ENCODE measurements at places on chromosomes 12 and 14.
A peak's percentile ranks its signal among the peaks of the same experiment; 100 is the strongest.

DNA sequence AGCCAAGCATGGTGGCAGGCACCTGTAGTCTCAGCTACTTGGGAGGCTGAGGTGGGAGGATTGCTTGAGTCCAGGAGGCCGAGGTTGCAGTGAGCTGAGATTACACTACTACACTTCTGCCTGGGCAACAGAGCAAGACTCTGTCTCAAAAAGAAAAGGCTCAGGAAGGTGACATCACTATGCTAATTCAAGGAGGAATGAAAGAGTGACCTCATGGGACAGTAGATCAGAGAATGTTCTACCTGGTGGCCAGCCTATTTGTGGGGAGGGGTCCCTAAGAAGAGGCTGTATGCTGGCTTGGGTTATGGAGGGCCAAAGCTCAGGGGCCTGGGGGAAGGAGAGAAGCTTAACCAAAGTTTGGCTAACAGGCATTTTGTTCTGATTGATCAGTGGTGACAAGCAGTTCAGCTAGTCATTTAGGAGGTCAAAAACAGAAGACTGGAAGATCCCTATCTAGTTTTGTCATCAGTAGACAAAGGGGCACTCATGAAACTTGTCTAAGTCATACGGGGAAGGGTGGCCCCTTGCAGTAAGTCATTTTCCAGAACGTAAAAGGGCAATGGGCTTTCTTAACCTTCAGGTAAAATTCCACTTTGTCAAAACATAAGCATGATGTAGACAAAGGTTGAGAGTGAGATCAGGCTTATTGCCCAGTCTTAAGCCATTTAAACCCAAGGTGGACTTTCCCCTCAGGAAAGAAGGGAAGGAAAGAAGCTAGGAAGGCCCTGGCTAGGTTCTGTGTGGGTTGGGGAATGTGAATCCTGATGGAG lies 60.8 kb upstream of the EEA1 start:
- no peak for DNase-seq

GRCh38 chr14:94887591-94887990 lies 117.7 kb upstream of the GSC start:
- DNase-seq, result no peak

DNA sequence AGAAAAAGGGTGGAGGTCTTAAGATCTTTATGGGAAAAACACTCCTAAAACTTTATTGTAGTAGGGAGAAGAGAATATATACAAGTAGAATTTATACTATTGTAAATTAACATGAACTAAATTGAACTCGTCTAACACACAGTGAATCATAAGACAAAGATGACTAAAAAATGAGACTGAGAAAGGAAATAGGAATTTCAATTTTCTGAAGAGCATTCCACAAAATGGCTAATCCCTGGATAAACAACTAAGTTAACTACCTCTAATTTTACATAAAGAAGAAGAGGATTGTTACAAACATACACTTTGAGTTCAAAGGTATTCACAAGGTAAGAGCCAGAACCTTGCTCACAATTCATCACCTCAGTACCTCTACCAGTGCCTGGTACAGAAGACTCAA lies 2.0 kb downstream of the MAP4K5 start:
- no peak for DNase-seq

DNA sequence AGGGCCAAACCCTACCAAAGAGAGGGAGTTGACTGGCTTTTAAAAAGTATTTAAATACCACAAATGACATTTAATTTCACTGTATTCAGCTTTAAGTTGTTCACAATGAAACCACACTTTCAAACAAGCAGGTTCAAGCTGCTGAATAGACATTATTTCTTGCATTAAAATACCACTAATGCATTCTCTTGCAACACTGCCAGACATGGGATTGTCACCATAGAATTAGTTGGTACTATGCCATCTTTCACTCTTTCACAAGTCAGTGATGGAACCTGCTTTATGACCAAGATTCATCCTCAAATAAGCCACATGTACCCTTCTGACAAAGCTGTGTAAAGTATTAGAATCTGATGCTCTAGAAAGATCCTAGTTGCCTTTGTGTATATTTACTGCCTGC lies 239.4 kb downstream of the PAWR start:
- no peak for DNase-seq

- DNase-seq, result peak; percentile 49
Observed at GRCh38 chr14:69152181-69152901, 578 bp downstream of the DCAF5 start.

- no peak for DNase-seq
Observed at GRCh38 chr14:75456069-75456996, 28.5 kb downstream of the JDP2 start.

GRCh38 chr14:104870368-104871144 lies 5.5 kb downstream of the CEP170B start:
- peak; percentile 51 for DNase-seq

GRCh38 chr12:53618275-53618674 lies 7.9 kb downstream of the ATF7 start:
- no peak for DNase-seq

GRCh38 chr14:98912655-98913054 lies 359.3 kb downstream of the BCL11B start:
- no peak for DNase-seq

GRCh38 chr12:106987846-106988245 lies 900 bp upstream of the MTERF2 start:
- DNase-seq, result no peak

- DNase-seq, result no peak
Observed at GRCh38 chr12:108468196-108468968, 46.7 kb upstream of the FICD start.

DNA sequence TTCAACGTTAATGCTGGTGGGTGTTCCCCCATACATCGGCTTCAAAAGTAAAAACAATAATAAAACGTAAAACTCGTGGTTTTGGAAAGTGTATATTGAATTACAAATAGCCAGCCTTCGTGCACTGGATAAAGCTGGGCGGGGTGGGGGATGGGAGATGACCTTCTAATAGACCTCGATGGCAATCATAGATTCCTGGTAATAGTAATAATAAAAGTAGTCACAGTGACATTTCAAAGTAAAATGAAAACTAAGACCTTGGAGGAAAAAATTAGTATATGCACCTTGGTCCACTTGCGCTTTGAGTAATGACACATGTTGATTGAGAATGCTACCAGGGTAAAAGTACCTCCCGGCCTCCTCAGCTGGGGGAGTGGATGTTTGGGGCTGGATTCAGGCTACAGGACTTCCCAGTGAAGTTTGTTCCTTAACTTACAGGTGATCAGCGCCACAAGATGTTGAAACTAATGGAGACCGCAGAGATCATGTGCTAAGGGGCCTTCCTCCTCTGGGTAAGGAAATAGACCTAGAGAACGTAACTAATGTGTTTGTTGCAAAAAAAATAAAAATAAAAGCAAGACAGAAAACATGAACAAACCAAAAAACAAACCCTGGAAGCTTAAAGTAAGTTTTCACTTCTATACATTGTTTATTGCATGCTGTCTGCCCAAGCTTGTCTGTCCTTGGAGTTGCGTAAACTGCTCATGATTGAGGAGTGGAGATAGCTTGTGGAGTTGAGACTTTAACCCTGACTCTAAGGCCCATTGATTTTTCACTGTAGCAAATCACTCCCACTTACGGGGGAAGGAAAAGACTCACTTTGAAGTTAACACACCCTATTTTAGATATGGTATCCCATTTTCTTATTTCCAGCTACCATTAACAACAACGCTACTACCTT lies 907 bp upstream of the LRIG3 start:
- DNase-seq, result no peak

DNA sequence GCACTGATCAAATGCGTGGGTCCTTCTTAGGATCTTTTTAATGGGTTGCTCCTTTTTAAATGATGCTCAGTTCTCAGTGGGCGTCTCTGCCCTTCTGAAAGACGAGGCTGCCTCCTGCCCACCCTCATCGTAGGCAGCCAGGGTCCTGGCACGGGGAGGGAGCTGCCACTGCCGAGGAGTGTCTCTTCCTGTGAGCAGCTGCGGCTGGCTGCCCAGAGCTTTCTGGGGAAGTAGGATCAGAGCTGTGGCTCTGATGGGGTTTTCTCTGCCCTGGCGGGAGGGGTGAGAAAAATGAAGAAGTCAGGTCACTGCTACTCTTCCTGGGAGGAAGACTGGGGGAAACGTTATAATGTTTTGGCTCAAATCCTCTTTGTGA lies 31.1 kb upstream of the BEGAIN start:
- DNase-seq, result no peak

GRCh38 chr12:26100666-26101349 lies 24.0 kb downstream of the BHLHE41 start:
- no peak for DNase-seq

- DNase-seq, result no peak
Observed at GRCh38 chr14:102055181-102055901, 31.5 kb downstream of the HSP90AA1 start.

DNA sequence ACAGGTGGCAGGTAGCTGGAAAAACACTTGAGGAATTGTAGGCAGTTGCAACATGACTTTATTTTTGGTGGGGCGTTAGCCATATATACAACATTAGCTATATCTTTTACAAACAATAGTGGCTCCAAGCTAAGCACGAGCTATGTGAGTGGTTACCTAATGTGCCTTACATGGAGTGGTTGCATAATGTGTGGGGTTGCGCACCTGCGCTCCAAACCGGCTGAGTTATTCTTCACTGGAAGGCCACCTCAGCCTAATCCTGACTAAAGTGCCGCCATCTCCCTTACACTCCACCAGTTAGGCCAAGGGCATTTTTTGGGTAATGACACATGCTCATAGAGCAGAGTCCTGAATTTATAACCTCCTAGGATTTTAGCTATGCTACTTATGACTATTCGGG lies 31.8 kb upstream of the G2E3 start:
- DNase-seq, result no peak

DNA sequence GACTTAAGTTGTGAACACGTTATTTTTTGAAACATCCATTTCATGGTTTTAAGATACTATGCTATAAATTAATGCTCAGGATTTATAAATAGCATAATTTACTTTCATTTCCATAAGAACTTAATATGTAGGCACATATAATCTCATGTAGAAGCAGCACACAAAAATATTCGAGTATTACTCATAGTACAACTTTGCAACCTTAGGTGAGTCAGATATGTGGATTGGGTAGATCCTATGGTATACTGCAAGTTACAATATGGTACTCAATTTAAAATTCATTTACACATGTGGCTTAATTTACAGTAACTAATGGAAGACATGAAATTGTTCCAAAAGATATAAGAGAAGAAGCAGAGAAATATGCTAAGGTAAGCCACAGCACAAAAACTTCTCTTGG lies 26.0 kb downstream of the PSMA3 start:
- no peak for DNase-seq

DNA sequence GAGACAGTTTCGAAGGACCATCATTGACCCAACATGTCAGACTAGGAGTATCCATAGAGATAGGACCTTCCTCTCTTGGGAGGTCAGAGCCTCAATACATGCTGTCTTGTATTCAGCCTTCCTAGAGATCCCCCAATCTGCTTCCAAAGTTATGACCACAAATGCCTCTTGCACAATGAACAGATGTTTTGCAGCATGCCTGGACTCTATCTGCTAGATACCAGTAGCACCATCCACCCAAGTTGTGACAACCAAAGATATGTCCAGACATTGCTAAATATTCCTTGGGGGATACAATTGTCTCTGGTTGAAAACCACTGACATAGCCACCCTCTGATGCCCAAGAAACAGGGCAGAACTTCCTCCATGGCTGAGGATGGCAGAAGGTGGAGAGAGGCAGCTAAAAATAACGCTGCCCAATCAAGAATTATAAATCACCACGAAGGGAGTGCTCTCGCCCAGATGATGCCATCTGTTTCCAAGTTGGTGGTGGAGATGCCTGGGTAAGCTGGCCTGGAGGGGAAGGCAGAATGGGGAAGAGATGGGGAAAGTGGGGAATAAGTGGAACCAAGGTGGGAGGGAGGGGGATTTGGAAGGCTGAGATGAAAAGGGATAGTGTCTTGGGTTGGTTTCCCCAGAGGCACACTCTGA lies 42.9 kb upstream of the NOS1 start:
- DNase-seq, result no peak

DNA sequence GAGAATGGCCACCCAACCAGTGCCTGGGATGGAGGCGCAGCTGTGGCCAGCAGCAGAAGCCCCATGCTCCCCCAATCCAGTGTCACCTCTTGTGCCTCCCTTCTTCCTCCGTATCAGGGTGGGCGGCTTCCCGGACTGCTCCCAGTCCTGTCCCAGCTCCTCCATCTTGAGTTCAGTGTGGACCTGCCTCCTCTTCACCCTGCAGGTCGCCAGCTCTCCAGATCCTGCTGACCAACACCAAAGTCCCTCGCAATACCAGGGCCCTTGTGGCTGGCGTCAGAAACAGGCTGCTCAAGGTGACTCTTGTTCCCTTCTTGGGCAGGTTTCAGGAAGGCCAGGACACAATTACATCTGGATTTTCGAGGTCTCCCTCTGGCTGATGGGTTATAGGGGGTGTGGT lies 17.0 kb downstream of the MVK start:
- no peak for DNase-seq

DNA sequence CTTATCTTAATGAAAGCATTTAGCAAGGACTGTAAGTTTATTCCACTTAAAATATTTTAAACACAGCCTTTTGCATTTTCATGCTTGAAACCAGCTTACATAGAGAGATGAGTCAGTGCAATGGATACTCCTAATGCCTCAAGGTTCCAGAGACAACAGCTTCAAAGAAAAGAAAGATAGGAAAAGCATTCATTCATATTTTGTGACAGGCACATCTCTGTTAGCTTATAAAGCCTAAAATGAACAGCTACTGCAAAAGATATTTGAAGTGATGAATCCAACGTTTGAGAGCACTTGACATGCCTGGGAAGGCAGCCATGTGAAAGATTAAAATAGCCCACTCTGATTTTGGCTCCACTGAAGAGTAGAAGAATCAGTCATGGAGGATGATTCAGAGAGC lies 814.5 kb downstream of the RPS29 start:
- DNase-seq, result no peak

DNA sequence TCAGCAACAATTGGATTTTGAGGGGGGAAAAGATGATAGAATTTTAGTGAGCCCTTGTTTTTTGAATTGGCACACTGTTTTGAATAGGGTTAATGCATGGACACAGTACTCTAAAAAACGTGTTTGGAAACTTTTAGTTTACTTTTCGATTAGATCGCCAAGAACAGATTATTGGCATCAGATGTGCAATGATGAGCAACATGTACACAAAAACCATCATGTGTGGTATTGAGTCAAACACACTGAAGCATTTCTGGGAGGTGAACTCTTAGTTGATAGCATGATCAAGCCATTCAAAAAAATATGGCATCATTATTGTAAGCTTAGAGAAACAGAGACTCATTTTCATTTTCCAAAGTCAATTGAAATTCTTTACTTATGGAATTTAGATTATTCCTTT lies 329.2 kb downstream of the ADAMTS20 start:
- no peak for DNase-seq

GRCh38 chr12:7078163-7078562 lies 14.1 kb downstream of the C1R start:
- DNase-seq, result no peak

DNA sequence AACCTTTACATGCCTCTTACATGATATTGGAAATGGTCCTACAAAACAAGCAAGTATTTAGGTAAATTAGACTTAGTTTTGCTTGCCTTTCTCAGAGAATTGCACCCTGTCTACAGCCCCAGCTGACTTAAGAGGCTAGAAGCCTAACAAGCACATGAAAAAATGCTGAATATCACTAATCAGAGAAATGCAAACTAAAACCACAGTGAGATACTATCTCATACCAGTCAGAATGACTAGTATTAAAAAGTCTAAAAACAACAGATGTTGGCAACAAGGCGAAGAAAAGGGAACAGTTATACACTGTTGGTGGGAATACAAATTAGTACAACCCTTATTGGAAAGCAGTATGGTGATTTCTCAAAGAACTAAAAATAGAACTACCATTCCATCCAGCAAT lies 103.8 kb downstream of the EGLN3 start:
- DNase-seq, result no peak

Data from activated CD4-positive, alpha-beta T cell treated with anti-CD3 and anti-CD28 coated beads for 4 hours (primary cell).